ENCODE measurements at places on chromosomes 1 and 21.

GRCh38 chr1:219575563-219575962 is 37.3 kb downstream of the ZC3H11B start:
- no peak for DNase-seq

- DNase-seq: no peak
These were observed 58.9 kb downstream of the OLFML3 start for GRCh38 chr1:114037962-114038816.

DNA sequence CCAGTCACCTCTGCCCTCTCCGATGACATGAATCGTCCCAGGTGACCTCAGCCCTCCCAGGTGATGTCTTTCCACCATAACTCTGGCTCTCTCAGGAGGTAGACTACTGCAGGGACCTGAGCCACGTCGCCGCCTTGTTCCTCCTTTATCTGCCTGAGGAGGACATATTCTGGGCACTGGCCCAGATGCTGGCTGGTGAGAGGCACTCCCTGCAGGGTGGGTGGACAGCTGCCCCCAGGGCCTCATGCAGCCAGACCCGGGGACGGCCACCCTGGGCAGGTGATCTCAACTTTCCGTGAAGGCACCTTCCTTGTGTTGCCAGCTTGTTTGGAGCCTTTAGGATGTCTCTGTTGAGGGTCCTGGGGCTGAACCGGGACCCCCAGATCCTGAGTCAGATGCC is 13.9 kb upstream of the ZBTB17 start:
- no peak for DNase-seq

- DNase-seq: no peak
These were observed 1.5 kb upstream of the SPATC1L start for GRCh38 chr21:46185716-46186115.

- DNase-seq: no peak
These were observed 33.5 kb downstream of the MAGI3 start for GRCh38 chr1:113423826-113424225.

- DNase-seq: peak; percentile 46
These were observed 14.6 kb upstream of the TMEM61 start for GRCh38 chr1:54965624-54966340.

DNA sequence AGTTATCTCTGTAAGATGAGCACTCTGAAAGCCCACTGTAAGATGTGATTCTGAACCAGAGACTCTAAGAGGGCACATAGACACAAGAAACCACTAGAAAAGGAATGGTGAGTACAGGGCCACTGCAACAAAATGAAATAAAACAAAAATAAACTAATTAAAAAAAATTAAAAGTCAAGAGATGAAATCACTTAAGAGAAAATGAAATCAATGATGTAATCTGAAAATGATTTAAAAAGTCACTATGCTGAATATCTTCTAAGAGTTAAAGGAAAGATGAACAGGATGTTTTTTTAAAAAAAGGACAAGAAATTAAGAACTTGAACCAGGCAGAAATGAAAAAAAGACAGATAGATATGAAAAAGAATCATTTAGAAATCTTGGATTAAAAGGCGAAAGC is 110.6 kb upstream of the OLIG2 start:
- DNase-seq: no peak

GRCh38 chr1:163231385-163231784 is 28.7 kb upstream of the RGS5 start:
- no peak for DNase-seq

DNA sequence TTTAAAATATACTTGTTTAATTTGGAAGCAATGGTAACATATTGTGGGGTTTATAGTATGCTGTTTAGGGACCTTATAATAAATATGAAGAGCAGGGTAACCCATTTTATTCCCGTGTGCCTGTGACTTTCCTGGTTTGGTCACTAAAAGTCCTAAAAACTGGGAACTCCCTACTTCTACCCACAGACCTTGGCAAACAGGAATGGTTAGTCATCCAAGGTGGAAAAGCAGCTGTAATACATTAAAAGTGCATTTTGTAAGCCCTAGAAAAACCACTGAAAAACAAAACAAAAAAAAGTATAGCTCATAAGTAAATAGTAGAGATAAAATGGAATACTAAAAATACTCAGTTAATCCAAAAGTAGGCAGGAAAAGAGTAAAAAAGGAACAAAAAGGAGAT is 538.9 kb downstream of the LMO4 start:
- no peak for DNase-seq

- DNase-seq: no peak
These were observed 34.6 kb downstream of the TGFBR3 start for GRCh38 chr1:91851130-91852010.

Measured in RCC 7860 (cell line).